Left ventricle myocardium superior (tissue), 1 donor: ENCODE measurements at places on chromosomes 3 and 15. TPM values are rescaled to one million over a fixed set of nuclear protein-coding genes. Genes with fewer than 3 reads are reported as not detected.

Gene GUCA1C
- 1.8 TPM for total RNA-seq

Gene TIMP4
- 15.0 TPM for total RNA-seq

Gene TMEM115
- 27.4 TPM for total RNA-seq

Gene P3H2
- 1.2 TPM for total RNA-seq

Gene NMB
- 1.3 TPM for total RNA-seq

Gene BNC1
- 1.2 TPM for total RNA-seq

Gene BTLA
- not detected for total RNA-seq

Gene CHRNA5
- total RNA-seq = 4.4 TPM

Gene OSBPL10
- total RNA-seq = 5.3 TPM

Gene PLAAT1
- total RNA-seq = 4.9 TPM

Gene SCN5A
- total RNA-seq = 133 TPM

Gene COX5A
- total RNA-seq = 1,577 TPM

Gene SLC33A1
- 21.2 TPM for total RNA-seq

Gene KBTBD12
- total RNA-seq = 27.5 TPM

Gene TTC21A
- 1.1 TPM for total RNA-seq

Gene CSPG4
- 5.2 TPM for total RNA-seq

GRCh38 chr15:63256433-63257274 lies 20.8 kb upstream of the APH1B start:
- no peak for DNase-seq

DNA sequence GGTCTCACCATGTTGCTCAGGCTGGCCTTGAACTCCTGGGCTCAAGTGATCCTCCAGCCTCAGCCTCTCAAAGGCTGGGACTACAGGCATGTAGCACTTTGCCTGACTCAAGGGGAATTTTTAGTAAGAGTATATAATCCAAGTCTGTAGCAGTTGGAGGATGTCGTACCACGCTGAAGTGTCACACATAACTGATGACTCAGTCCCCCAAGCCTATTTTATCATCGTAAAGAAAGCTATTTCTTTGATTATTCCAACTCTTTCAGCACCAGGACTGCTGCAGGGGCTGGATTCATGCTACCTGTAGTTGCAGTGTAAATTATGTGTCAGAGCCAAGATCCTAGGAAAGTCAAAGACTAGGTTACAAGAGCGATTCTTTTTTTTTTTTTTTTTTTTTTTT lies 1.4 kb upstream of the PRKCI start:
- DNase-seq = no peak

GRCh38 chr3:124605781-124606579 lies 124.3 kb upstream of the UMPS start:
- DNase-seq = peak; percentile 37

DNA sequence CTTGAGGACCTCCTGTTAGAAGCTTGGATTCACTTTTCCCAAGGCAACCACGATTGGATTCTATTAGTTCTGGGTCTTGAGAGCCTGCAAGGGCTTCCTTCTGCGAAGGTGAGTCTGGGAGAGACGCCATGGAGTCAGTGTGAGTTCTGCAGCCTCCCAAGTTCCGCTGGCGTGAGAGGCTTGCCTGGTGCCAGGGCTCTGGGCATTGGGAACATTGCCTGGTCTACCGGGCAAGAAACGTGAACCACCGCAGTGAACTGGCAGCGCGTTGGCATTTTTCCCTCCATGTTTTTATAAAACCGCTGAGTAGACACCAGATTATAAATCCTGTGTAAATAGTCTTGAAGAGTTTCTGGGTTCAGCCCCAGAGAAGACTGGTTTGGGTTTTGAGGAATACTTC lies 160.9 kb downstream of the IGF1R start:
- peak; percentile 65 for DNase-seq

DNA sequence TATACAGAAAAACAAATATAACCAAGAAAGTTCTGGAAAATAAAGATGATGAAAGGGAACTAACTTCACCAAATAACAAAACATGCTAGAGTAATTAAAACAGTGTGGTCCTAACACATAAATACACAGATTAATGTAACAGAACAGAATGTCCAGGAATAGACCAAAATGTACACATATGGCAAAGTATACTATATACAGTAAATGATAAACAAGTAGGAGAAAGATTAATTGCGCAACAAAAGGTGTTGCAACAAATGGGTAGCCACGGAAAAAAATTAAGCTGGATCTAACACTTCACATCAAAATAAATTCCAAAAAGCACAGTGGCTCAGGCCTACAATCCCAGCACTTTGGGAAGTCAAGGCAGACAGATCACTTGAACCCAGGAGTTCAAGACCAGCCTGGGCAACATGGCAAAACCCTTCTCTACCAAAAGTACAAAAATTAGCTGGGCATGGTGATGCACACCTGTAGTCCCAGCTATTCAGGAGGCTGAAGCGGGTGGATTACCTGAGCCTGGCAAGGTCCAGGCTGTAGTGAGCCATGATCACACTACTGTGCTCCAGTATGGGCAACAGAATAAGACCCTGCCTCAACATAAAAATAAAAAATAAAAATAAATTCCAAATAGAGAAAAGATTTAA lies 19.8 kb downstream of the SCAP start:
- DNase-seq = no peak

DNA sequence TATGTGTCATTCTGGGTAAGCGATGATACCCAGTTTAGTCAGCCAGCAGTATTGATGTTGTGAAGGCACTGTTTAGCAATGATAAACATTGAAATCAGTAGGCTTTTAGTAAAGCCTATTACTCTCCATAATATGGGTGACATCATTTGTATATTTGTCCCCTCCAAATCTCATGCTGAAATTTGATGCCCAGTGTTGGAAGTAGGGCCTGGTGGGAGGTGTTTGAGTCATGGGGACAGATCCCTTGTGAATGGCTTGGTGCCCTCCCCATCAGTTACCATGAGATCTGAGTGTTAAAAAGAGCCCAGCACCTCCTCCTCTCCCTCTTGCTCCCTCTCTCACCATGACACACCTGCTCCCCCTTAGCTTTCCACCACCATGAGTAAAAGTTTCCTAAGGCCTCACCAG lies 31.4 kb upstream of the FAN1 start:
- DNase-seq = no peak

- DNase-seq = no peak
These were observed 467.7 kb downstream of the FGF12 start for GRCh38 chr3:192259661-192260060.

DNA sequence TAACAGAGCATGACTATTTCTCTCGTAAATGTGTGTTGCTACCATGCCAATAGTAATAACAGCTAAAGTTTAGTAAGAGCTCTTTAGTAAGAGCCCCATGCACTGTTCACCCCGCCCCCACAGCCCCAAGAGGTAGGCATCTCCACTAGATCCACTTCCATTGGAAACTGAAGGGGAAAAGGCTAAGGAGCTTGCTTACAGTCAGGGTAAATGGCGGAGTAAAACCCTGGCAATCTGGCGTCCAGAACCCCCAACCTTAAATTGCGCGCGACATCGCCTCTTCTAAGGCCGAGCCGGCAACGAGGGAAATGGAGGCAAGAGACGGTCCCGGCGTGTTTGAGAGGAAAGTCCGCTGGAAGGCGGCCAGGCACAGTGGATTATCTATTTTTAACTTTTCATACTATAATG lies 654 bp upstream of the C3orf38 start:
- no peak for DNase-seq

DNA sequence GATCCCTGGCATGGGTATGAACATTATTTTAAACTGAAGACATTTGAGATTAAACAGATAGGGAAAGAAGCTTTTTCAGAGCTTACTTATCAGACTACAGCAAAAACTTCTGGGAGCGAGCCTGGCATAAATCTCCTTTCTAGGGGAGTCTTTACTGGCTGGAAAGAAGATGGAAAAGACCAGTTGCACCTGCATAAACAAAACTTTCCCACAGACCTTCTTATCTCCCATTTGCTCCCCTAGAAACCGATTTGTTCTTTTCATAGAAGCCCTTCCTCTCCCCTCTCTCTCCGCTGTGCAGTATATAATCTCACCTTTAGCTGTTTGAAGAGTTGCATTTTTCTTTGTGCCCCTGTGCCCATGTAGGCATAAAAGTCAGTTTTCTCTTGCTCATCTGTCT lies 93.2 kb downstream of the CHRNA7 start:
- DNase-seq = no peak

- DNase-seq = no peak
These were observed 211.6 kb downstream of the P3H2 start for GRCh38 chr3:189909139-189909538.

- DNase-seq = no peak
These were observed 20.8 kb upstream of the TRA2B start for GRCh38 chr3:185958626-185959025.

- no peak for DNase-seq
These were observed 25.4 kb upstream of the TSEN2 start for GRCh38 chr3:12458901-12459300.

DNA sequence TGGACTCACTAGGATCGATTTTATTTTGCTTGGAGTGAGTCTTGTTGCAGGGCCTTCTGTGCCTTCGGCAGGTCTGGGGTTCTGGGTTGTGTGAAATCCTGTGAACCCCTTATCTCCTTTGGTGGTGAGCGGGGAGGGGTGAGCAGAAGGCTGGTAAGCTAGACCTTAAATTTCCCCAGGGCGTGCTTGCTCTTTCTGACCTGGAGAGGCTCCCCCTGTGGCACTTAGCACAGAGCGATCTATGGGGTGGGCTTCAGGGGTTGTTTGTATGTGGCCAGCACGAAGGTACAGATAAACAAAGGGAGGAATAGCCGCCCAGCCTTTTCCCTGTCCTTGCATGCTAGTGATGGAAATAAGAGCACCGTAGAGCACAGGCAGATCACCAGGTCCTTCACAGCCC lies 11.8 kb downstream of the CACNA2D3 start:
- no peak for DNase-seq

DNA sequence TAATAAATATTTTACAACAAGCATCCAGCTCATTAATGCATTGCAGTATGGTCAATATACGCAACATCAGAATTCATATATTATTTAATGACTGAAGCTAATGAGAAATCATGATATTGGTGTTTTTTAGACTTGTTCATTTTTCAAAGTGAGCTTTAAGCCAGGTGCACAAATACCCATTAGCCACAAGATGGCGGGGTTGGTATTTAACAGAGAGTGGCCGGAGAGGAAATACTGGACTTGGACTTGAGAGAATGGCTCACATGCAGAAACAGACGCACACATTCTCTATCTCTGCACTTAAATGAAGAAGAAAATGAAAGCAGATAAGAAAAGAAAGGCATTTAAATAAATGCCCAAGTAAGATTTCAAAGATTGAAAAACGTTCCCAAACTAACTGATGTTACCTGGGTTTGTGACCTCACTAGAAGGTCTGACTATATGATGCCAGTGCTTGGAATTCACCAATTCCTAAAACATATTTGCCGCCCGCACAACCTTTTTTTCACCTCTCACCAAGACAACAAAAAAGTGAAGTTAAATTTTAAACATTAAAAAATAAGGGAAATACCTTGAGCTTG lies 21.2 kb upstream of the CRBN start:
- no peak for DNase-seq

- no peak for DNase-seq
These were observed 27.1 kb downstream of the CHST2 start for GRCh38 chr3:143146486-143147274.

DNA sequence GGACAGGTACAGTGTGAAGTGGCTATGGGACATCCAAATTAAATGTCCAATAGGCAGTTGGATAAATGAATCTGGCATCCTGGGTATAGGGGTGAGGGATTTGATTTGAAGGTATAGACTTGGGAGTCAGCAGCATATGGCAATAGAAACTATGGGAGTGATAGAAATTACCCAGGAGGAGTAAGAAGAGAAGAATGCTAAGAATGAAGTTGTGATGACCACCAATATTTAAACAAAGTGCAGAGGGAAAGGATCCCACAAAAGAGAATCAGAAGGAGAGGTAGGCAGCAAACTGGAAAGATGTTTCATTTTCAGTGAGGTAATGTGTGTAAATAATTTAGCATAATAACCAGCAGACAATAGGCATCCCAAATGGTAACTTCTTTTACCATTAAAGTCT lies 13.8 kb upstream of the MSL2 start:
- DNase-seq = no peak

GRCh38 chr3:15071699-15072098 lies 6.6 kb upstream of the MRPS25 start:
- no peak for DNase-seq

DNA sequence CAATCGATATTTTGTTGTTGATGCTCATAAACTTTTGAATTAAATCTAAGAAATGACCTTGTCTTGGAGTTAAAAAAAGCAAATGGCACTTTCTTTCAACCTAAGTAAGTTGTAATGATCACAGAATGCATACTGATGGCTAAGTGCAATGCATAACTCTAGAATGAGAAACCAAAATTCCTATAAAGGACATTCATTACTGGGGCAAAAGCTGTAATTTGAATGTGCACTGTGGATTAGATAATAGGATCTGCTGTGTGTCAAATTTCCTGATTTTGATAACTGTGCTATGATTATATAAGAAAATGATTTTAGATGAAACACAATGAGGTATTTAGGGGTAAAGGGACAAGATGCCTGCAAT lies 14.3 kb downstream of the SIAH2 start:
- no peak for DNase-seq

DNA sequence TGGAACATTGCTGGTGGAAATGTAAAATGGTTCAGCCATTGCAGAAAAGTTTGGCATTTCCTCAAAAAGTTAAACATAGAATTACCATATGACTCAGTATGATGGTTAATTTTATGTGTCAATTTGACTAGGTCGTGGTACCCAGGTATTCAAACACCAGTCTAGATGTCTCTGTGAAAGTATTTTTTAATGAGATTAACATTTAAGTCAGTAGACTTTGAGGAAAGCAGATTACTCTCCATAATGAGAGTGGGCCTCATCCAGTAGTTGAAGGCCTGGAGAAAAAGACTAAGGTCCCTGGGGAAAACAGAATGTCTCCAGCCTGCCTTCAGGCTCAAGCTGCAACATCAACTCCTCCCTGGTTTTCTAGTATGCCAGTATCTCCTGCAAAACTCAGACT lies 42.3 kb upstream of the TMEM87A start:
- DNase-seq = no peak

DNA sequence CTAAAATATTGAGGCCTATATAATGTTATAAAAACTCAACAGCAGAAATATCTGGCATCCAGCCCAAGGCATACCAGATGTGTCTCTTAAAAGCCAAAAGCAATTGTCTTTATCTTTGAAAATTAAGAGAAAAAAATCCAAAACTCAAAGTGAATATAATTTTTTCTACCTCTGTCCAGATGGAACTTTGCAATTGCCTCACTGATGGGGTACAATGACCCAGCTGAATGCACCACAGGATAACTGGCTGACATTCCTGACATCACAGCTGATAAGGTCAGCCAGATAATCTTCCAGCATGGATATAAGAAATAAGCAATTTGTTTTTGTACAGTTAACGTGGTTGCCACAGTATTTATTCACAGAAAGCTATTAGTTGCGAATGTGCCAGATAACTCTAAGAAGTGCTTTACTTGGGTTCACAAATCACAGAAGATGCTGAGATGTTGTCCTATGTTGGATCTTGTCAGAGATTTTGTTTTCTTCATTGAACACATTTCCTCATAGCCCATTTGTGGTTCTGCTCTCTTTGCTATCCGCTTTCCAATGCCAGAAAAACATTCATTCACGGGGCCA lies 566.9 kb upstream of the CCDC54 start:
- DNase-seq = no peak

- no peak for DNase-seq
These were observed 150.9 kb upstream of the IL12A start for GRCh38 chr3:159837725-159838124.

- no peak for DNase-seq
These were observed 409.4 kb upstream of the PPP2R3A start for GRCh38 chr3:135556174-135556573.

GRCh38 chr15:68985361-68985891 lies 29.1 kb upstream of the NOX5 start:
- no peak for DNase-seq

GRCh38 chr3:62675492-62675891 lies 199.7 kb downstream of the CADPS start:
- no peak for DNase-seq

GRCh38 chr3:101824702-101825101 lies 24.6 kb upstream of the NFKBIZ start:
- no peak for DNase-seq
